CD8-positive, alpha-beta T cell (primary cell): ENCODE measurements at places on chromosomes 1 and 21.

- no peak for DNase-seq
Measured at GRCh38 chr1:8667869-8668594, 149.4 kb downstream of the RERE start.

GRCh38 chr1:65554829-65555228, 134.4 kb downstream of the LEPR start:
- no peak for DNase-seq

- no peak for DNase-seq
Measured at GRCh38 chr1:24905355-24905978, 24.6 kb downstream of the RUNX3 start.

DNA sequence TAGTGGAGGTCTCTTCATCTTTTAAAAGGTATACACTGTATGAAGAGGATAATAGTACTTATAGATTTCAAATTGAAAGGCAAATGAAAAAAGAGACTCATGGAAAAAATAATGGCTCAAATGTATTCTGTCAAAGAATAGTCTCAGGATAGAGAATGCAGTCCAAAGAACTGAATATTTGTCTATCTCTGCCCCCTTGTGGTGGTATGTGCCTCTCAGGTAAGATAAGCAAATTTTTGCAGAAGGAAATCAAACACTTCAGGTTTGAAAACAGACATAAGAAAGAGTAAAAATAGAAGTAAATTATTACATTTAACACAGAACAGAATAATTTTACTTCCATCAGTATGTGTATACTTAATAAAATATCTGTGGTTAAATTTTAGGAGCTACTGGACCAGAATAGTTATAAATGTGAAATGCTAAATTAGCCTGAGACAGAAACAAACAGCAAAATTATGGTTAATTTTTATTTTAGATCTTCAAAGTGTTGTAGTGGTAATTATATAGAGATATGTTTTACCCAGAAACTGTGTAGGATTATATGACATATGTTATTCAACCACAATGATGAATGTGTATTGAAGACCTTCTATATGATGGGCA, 164.4 kb upstream of the PALMD start:
- DNase-seq = no peak

GRCh38 chr1:77514921-77515776, 167.3 kb downstream of the ZZZ3 start:
- DNase-seq = no peak

DNA sequence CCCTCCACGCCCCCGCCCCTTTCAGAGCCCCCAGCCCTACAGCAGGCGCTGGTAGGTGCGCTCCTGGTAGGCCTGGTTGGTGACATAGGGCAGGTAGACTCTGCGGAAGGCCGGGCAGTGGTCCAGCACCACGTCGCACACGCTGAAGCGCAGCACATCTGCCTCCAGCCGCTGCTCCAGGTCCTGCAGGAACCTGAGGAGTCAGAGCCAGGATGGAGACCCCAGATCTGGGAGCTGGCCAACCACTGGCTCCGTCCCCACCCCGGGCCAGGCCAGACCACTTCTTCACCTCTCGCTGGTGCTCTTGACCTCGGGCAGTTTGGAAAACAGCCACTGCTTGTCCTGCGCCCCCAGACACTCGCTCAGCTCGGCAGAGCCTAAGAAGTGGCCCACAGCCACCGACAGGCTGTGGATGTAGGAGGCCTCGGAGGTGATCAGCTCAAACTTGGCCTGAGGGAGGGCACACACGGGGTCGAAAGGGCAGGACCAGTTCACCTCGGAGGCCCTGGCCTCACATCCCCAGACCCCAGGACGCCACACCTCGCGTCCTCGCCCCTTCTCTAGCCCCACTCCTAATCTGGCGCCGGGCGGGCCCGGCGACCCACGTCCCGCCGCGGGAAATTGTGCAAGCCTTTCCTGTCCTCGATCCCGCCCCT, 6.4 kb downstream of the ARHGEF19 start:
- DNase-seq = no peak

DNA sequence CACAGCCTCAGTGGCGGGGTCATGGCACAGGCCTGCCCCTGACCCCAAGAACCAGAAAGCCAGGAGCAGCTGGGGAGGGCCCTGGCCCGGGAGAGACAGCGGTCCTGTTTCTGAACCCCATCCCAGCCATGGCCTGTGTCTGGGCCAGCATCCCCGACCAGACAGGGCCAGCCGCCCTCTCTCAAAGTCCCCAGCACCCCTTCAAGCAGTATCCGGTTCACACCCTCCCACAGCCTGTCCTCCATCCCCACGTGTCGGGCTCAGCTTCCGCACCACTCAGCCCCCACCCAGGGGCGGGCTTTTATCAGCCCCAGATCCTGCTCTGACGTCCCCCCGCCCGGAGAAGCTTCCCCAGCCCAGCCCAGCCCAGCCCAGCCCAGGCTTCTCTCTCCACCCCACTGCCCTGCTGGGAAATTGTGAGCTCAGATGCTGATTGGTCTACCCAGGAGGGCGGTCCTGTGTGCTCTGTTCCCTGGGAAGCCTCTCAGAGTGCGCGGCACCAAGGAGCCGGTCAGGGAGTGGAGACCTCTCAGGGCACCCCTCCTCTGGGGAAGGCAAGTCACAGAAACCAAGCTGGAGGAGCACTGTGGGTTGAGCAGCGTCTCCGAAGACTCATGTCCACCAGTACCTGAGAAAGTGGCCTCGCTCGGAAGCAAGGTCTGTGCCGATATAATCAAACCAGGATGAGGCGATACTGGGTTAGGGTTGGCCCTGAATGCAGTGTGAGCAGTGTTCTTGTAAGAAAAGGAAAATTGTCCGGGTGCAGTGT, 4.7 kb upstream of the FAAP20 start:
- peak; percentile 72 for DNase-seq

GRCh38 chr1:76023669-76024435, 50.7 kb upstream of the ST6GALNAC3 start:
- no peak for DNase-seq

- DNase-seq = no peak
Measured at GRCh38 chr1:65253800-65254319, 55.5 kb upstream of the DNAJC6 start.

GRCh38 chr1:38745476-38746401, 113.8 kb downstream of the RRAGC start:
- DNase-seq = no peak

DNA sequence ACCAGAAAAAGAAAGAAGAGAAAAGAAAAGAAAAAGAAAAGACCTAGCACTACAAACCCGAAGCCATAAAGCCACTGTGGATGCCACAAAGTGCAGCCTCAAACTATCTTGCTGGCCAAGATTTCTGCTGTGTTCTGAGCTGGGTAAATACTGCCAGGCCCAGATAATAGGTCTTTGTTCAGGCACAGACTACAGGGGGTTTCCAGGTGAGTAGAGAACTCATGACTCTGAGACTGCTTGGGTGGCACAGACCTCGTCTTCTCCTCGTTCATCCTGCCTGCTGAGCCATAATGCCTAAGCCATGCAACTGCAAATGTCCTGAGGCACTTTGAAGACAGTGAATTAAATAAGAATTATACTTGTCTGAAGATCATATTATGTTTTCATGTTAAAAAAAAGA, 651.8 kb downstream of the LMO4 start:
- no peak for DNase-seq

DNA sequence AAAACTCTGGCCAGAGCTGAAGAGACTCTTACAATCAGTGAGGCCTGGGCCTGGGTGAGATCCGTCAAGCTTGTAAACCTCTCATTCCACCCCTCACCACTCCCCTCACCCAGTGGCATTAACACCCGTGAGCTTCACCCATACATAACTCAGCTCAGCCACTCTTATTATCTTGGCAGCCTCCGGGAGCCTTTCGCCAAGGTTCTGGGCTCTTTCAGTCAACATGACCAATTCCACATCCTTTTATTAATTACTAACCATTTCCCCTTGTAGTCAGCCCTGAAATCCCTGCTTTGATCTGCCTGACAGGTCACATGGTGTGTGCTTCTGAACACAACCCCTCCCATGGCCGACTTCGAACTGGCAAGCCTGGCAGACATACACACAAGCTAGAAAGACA, 134.8 kb downstream of the SETD4 start:
- DNase-seq = no peak

- no peak for DNase-seq
Measured at GRCh38 chr1:17640393-17640792, 100.9 kb downstream of the ARHGEF10L start.

DNA sequence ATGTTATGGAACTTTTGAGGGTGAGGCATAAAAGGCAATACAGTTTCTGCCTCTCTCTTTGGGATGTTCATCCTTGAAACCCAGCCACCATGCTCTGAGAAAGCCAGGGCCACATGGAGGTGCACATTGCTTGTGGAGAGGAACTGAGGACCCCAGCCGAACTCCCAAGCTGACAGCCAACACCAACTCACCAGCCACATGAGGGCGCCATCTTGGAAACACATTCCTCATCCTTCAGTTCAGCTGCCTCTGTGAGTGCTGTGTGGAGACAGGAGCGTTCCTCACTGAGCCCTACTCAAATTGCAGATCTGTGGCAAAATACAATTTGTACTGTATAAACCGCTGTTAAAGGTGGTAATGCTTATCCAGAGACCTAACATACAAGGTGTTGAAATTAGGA, 137.5 kb downstream of the GABPA start:
- DNase-seq = no peak

DNA sequence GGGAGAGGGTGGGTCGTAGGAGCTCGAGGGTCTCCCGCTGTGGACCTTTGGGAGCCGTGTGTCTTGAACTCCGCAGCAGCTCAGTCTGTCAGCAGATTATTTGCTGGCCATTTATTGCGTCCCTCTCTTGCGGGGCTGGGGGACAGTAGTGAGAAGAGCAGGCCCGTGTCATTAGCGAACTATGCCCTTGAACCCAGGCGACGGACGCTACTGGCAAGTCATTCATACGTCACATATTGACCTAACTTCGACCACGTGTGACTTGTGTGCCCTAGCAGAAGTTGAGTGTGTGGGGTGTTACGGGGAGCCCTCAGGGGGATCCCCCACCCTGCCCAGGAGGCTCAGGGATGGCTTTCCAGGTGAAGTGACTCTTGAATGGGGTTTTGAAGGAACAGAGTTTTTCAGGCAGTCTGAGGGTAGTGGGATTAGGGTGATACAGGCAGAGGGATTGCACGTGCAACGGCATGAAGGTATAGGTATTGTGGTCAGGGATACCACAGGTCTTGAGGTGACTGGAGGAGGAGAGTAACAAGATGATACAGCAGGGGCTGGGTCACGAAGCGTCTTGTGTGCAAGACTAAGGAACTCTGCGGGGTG, 13.0 kb downstream of the RCC1 start:
- DNase-seq = peak; percentile 77

GRCh38 chr1:67713057-67713846, 28.3 kb downstream of the GADD45A start:
- no peak for DNase-seq

GRCh38 chr1:108551137-108551862, 8.6 kb upstream of the EEIG2 start:
- no peak for DNase-seq

GRCh38 chr1:119831027-119831426, 19.8 kb upstream of the REG4 start:
- DNase-seq = no peak

DNA sequence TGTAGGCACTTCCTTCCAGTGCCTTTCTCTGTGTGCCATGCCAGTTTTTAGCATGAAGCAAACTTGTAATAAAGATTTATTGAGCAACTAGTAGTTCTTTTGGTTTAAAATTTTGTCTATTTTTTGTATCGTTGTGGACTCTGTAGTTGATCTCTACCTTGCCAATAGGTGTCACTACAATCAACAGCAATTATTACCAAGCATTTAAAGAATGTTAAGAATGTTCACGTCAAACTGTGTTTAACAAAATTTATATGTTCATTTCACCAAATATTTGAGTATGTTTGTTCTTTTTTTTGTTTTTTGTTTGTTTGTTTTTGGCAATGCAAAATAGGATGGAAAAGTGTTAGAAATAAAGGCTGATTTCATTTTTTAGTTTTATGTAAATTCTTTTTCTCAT, 208.1 kb downstream of the PATJ start:
- no peak for DNase-seq

- no peak for DNase-seq
Measured at GRCh38 chr1:228042508-228042907, 35.7 kb downstream of the WNT3A start.

DNA sequence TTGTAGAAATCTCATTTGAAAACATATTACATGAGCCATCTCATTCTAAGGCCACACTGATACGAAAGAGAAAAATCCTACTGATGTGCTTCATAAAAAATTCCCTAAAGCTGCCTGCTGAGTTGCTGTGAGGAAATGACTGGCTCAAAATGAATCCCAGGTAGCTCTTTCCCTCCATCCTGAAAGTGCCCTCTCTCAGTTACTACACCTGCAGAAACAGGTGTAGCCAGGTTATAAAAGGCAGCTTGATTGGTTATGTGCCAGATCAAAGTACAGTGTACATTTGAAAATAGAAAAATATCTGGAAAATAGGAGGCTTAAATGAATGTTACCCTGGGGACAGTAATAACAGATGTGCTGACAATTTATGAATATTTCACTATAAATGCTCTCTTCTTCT, 833.4 kb upstream of the ADGRL4 start:
- DNase-seq = no peak

DNA sequence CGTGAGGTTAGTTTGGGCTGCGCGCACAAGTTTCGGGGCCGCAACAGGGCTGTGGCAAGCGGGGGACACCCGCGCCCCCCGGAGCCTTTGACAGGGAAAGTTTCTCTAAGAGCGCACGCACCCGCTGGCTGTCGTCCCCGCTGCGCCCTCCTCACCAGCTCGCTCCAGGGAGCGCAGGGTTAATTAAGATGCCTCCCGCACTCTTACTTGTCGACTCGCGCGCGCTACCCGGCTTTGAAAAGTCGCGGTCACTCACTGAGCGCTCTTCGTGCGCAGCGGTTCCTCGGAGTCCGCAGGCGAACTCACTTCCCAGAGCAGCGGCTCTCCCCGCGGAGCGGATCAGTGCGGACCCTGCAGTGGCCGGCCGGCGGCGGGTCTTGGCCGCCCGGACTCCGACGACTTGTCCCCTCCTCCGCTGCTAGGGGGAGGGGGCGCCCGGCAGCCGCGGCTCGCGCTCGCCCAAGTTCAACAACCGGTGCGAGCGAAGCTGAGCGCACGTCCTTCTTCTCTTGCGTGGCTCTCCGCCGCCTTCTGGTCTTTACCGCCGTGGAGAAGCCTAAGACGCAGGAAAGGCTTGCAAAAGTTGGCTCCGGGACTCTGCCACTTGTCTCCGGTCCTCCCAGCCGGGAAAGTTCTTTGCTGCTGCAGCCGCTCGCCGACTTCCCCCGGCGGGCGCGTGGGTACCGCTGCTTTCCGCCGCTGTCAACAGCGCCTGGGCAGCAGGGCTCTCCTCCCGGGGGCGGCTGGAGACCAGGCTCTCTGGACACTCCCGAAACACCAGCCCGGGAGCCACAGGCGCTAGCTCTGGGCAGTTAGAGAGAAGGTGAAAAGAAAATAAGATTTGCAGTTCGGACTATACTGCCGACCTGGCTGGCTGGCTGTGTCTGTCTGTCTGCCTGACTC, 506 bp downstream of the JUN start:
- DNase-seq = peak; percentile 31

GRCh38 chr1:17849216-17849615, 94.1 kb downstream of the ACTL8 start:
- DNase-seq = no peak

DNA sequence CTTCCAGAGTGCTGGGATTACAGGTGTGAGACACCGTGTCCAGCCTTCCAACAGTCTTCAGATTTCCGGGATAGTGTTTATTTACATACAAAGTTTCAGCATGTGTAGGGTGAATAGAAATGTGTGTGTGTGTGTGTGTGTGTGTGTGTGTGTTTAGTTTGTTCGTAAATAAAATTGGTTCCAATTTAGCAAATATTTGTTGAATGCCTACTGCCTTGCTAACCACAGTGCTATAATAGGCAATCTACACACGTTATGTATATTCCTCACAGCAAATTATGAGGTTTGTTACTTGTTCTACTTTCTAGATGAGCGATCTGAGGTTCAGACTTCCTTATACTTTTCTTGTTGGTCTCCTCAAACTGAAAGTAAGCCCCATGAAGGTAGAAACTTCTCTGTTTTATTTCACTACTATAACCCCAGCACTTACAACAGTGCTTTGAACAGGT, 32.8 kb upstream of the EPS15 start:
- no peak for DNase-seq
